ENCODE measurements at places on chromosomes 2 and 18.

DNA sequence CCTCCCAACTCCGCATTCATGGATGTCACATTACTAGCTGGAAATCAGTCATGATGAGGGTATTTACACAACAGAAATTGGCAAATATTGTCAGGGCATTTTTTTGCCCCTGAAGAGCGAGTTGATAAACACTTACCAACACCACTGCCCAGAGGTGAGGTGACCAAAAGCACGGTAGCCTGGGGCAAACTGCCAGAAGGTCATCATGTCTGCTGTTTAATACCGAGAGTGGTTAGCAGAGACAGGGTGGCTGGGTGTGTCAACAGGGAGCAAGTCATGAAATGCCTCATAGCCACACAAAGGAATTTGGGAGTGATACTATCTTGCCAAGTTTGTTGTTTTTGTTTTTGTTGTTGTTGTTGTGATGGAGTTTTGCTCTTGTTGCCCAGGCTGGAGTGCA is 37.0 kb upstream of the EPC2 start:
- no peak for DNase-seq

GRCh38 chr18:57827646-57828045 is 24.5 kb upstream of the ATP8B1 start:
- no peak for DNase-seq

- DNase-seq = no peak
These were observed 76.6 kb downstream of the BAZ2B start for GRCh38 chr2:159539701-159540100.

DNA sequence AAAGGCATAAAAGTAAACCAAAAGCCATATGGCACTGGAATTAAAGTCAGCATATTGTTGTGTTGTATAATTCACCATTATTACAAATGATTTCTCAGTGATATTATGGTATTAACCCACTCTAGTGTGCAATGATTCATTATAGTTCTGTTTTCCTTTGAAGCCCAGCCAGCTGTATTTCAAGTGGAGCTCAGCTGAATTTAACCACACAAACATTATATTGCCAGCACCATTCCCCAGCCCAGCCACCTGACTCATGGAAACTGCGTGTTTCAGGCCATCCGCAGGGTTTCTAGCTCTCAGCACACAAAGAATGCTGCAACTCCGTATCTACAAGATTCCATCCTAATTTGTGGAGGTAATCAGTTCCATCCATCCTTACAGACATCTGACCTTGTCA is 166.8 kb upstream of the CHAC2 start:
- no peak for DNase-seq

- DNase-seq = no peak
These were observed 435.6 kb upstream of the HS6ST1 start for GRCh38 chr2:128754246-128754724.

- DNase-seq = no peak
These were observed 206.5 kb downstream of the PRKCE start for GRCh38 chr2:45857867-45858520.

- no peak for DNase-seq
These were observed 35.8 kb upstream of the DYSF start for GRCh38 chr2:71417300-71418202.

DNA sequence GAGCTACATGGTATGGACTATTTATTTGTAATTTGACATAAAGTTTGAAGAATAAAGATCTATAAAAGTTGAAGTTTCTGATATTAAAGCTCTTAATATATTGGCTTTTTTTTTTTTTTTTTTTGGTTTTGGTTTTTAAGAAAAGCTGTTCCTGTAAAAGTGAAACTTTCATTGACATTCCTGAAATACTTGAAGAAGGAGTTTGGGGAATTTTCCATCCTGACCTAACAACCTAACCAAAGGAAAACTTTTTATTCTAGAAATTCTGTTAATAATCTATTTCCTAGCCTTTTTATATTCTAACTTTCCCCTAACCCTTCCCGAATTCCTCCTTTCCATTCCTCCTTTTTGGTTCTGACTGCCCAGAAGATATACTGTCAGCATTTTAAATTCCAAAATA is 83.7 kb downstream of the ACSL3 start:
- no peak for DNase-seq

- no peak for DNase-seq
These were observed 553.7 kb upstream of the SYT4 start for GRCh38 chr18:43830947-43831346.

DNA sequence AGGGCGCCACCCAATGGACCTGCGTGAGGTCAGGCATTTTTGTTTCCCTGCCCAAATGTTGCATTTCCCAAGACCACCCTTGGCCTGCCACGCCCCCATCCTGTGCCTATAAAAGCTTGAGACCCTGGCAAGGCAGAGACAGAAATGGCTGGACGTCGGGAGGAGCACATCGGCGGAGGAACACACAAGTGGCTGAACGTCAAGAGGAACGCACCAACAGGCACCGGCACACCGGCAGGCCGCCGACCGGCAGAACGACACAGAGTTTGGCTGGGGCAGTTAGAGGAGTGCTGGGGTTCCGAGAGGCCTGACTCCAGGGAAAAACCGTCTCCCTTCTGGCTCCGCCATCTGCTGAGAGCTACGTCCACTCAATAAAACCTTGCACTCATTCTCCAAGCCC is 35.9 kb downstream of the DCDC2C start:
- no peak for DNase-seq

DNA sequence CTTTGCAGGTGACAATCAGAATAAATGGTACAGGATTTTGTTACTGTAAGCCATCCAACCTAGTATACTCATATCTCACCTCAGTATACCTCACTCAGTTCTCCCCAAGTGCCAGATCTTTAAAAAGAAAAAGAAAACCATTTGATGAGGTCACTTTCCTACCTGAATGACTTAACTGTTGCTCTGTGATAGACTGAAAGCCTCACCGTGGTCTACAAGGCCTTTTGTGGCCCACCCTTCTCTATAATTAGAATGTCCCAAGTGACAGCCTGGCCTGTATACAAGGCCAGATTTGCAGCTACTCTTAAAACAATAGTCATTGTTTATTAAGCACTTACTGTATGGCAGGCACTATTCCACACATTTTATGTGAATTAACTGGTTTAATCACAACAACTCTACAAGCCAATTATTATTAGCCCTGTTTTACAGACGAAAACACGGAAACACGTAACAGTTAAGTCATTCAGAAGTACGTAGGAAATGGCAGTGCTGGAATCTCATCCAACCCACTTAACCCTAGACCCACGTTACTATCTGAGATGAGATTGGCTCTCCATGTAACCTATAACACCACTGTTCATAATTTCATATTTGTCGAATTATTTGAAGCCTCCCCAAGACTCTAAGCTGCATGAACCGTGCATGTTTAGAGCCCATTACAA is 28.3 kb downstream of the PKP4 start:
- no peak for DNase-seq

DNA sequence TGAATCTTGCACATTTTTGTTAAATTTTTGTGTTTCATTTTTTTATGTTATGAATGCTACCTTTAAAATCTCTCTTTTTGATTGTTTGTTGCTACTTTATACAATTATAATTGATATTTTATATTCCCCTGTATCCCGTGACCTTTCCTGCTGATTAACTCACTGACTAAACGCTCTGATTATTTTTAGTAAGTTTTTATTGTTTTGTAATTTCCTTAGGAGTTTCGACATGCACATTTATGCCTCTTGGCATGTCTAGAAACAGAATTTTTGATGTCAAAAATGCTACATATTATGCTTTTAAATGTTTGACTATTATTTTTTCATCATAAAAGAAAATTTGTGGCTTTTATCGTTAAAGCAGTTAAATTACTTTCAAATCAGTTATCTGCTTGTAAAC is 1131.6 kb upstream of the TMEFF2 start:
- no peak for DNase-seq

DNA sequence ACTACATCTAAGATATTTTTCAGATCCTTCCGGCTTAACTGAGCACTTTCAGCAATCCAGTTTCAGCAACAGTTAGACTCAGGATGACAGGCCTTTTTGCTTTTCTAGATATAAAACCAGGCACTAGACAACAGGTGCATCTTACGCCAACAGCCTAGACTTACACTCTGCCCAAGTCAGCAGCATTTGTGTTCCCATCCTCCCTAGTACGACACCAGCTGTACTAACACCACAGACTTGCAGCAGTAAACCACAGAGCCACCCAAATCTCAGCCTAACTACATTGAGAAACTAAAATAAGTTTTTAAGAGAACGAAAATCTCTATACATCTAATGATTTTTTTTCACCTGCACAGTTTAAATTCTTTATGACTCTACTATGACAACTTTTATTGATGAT is 89.9 kb upstream of the DNMT3A start:
- no peak for DNase-seq

GRCh38 chr2:47036489-47036769 is 118.7 kb downstream of the STPG4 start:
- no peak for DNase-seq

GRCh38 chr2:158213773-158214172 is 112.1 kb downstream of the UPP2 start:
- no peak for DNase-seq

DNA sequence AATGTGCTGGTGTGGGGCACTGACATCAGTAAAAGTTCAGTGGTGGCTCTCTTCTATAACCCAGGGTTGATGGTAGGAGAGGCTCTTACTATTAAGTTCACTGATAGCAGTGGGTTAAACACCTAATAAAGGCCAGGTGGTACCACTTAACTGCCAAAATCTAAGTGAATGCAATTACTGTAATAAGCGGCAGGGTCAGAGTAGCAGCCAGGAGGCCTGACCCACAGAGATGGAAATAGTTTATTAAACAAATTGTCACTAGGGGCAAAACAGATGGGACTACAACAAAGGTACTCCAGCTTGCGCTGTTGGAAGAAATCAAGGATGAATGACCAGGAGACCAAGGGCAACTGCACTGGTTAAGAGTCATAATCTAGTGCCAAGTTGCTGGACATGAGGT is 26.6 kb downstream of the ZSWIM2 start:
- DNase-seq = no peak

DNA sequence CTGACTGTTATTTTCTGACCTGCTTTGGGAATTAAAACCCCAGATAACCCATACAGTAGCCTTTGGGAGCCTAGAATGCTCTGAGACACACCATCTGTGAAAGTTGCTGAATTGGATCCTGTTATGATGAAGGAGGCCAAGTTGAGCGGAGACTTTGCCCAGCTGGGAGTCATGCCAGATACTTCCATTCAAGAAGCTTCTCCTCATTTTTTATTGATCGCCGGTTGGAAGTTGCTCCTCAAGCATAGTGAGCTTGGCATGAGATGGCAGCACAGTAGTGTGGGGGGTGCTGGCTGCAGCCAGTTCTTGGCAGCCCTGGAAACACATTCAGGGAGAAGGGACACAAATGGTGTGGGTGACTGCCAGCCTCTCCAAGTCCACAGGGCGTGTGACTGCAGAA is 270.7 kb upstream of the NRP2 start:
- no peak for DNase-seq

- no peak for DNase-seq
These were observed 19.4 kb upstream of the HNRNPA3 start for GRCh38 chr2:177193240-177193639.

DNA sequence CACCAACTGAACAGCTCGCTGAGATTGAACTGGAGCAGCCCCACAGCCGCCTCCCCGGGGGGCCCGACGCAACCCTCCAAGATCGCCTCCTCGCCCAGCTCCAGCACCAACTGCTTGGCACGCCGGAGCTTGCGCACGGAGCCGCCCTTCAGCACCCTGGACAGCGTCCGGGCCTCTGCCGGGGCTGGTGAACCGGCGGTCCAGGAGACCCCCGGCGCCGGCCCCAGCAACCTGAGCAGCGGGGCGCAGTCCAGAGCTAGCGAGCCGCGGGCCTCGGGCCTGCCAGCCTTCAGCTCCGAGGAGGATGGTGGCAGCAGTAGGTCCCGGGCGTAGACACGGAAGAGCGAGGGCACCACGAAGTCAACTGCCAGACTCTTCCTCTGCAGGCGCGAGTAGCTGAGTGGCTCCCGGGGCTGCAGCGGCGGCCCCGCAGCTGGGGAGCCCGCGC is 1.2 kb downstream of the ALK start:
- peak; percentile 77 for DNase-seq

DNA sequence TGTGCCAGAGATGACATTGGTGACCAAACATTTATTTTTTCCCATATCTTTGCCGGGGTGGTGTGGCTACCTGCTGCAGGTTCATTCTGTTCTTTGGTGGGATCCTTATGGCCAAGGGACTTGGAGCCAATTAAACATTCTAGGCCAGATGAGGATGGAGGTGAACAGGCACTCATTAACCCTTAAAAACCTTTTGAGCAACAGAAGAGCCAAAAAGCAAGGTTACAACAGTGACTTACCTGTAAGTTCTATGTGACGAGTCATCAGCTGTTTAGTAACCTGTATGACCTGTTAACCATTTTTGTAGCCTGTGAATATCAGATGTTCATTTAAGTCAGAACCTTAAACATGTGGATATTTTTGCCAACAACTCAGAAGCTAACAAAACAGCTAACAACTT is 105.6 kb downstream of the XRCC5 start:
- no peak for DNase-seq

All from activated naive CD4-positive, alpha-beta T cell treated with anti-CD3 and anti-CD28 coated beads, Interleukin-2, amount 50 U/mL, for 72 hours (primary cell).